ENCODE measurements at places on chromosomes 7 and 10.

DNA sequence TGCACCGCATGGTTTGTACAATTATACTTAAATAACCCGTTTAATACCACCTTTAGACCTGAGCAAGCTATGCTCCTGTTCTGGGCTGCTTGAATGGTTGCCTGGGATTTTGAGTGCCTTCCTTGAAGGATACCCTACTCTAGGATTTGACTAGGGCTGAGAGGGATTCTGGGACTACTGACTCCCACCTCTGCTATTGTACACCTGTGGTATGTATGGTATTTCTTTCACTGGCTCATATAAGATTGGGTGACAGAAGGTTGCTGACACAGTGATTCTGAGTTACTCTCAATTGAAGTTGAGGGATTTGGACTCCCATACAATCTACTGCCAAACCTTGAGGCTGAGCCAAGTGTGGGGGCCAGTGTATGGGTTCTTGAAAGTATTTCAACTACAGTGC lies 494.4 kb upstream of the SEMA3D start:
- DNase-seq: no peak

DNA sequence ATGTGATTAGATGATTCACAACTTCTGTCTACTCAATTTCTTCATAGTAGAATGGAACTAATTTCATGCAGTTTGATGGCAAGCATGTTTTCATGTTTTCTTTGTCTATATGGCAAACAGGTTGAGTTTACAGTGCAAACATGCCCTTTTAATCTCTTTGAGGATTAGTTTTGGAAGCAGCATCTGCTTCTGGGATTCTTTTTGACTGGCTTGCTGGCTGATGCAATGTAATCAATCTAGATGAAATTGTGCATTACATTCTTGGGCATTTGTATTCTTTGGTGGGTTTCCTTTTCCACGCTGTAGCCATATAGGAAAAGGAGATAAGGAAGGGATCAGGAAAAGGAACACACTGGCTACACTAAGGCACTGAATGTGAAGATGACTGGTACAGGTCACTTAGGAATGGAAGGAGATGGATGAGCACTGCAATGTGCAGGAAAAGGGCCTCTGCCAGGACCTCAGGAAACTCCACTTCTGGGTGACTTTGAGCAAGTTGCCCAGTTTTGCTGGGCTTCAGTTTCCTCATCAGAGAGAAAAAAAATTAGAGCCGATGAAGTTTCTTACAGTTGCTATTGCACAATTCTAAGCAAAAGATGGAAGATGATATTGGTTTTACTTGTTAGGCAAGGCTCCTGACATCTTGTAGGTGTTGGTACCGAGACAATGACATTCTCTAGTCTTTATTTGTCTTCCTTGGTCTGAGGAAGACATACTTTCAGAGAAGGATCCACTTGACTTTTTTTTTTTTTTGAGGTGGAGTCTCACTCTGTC lies 269.1 kb downstream of the SUGCT start:
- no peak for DNase-seq

DNA sequence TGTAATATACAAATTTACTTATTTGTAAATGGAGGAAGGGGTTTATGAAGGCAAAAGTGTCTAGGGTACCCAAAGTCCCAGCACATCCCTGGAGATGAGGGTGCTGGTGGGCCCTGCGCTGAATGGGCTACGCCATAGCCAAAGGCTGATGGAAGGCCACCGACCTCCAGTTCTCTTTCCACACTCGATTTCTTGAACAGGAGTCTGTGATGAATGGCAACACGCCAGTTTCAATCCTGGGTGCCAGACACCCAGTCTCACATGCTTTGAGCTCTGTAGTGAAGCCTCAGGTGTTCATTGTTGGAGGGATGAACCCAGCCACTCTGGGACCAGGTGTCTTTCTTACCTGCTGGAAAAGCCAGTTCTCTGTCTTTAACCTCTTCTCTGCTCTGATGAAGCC lies 752 bp downstream of the LRMDA start:
- no peak for DNase-seq

GRCh38 chr7:101902680-101903514 lies 85.5 kb downstream of the CUX1 start:
- DNase-seq: no peak

GRCh38 chr10:29596826-29597225 lies 37.9 kb downstream of the SVIL start:
- no peak for DNase-seq

DNA sequence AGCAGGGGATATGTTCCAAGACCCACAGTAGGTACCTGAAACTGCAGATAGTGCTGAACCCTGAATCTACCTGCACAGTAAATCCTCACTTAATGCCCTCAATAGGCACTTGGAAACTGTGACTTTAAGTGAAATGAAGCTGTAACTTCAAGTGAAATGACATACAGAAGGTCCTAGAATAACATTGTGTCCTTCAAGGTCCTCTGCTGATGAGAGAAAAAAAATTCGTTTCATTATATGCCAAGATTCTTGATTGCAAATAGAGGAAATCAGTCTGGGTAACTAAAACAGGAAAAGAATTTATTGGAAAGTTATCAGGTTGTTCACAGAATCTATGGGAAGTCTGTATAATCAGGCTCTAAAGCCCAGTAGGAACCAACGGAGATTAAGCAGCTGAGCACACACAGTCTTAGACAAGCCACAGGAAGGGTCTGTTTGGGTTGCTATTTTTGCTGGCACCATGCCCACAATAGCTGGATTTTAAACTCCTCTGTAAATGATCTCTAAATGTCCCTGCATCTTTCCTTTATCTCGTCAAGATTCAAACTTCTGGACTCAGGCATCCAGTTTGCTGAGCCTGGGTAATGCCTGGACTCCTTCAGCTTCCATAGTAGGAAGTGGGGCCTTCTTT lies 57.5 kb downstream of the EXOC4 start:
- DNase-seq: no peak

- no peak for DNase-seq
Measured at GRCh38 chr10:129426606-129427005, 40.4 kb upstream of the MGMT start.

DNA sequence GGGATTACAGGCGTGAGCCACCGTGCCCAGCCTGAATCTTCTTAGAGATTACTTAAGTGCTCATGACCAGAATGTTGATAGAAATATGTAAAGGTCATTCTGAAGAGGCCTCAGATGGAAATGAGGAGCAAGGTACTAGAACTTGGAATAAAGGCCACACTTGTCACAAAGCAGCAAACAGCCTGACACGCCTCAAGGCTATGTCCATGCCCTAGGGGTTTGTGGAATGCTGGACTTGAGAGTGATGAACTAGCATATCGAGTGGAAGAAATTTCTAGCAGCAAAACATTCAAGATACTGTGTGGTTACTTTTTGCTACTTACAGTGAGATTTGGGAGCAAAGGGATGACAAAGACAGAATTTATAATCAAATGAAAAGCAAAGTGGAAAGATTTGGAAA lies 39.0 kb downstream of the ZNF438 start:
- no peak for DNase-seq

- DNase-seq: no peak
Measured at GRCh38 chr10:20105931-20106330, 289.7 kb downstream of the PLXDC2 start.

DNA sequence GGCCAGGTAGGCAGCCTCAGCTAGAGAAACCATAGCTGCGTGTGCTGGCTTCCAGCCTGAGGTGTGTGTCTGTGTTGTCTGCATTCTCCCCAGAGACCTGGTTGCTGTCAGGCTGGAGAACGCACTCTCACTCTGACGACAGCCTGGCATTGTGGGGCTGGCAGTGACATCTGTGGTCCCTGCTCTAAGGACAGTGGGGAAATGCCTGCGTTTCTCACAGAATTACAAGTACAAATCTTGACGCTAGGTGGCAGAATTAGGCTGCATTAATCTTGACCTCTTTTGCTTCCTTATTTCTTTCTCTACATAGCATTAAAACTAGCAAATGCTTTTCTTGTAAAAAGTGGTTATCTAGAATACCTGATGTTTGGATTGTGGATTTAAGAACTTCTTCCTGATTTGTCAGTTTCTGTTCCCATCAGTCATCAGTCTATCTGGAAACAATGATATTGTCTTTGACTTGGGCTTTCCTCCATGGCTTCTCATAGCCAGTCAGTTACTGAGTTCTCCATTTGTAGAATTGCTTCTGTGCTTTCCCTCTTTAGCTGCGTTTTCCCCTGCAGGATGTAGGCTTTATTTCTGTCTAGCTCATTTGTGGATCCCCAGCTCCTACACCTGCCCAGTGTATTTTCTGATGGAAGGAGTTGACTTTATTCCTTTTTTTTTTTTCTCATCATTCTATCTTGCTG lies 86.0 kb downstream of the FANK1 start:
- no peak for DNase-seq

- DNase-seq: no peak
Measured at GRCh38 chr10:48577158-48577557, 27.7 kb downstream of the ARHGAP22 start.

DNA sequence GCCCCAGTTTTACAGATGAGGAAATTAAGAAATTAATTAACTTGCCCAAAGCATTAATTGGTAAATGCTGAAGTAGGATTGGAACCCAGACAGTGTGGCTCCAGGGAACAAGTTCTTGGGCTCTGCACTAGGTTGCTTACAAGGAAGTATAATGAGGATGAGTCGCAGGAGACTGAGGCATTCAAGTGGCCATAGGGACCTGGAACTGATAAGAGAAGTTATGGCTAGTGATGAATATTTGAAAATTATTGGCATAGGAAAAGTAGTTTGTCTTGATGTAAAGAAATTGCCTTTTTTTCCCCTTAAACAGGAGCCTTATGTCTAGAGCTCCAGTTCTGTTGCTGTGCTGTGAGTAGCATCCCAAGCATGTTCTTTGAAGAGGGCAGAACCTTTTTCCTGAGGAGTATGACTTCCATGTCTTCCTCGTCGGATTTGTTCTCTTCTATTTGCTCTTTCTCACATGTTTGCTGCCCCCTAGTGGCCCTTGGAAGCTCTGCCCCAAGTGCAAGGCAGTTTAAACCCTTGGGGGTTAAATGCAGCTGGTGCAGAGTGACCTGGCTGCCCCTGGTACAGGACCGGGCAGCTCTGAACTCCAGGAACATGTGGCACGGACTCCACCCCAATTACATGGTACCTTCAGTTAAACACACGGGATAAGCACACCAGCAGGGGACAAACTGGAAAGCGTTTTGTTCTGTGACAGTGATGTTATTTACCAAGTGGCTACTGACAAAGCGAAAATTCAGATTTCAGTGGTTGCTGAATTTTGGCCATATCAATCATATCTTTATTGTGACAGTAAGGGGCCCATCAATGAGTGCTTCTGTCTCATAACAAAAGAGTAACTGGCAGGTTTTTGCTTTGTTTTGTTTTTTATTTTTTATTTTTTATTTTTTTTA lies 148.8 kb downstream of the HECW1 start:
- DNase-seq: peak; percentile 14

- no peak for DNase-seq
Measured at GRCh38 chr7:69759373-69759772, 161.1 kb downstream of the AUTS2 start.
